ENCODE measurements at places on chromosomes 11 and 22.

- DNase-seq: no peak
Measured at GRCh38 chr11:14388352-14388751, 29.4 kb upstream of the RRAS2 start.

DNA sequence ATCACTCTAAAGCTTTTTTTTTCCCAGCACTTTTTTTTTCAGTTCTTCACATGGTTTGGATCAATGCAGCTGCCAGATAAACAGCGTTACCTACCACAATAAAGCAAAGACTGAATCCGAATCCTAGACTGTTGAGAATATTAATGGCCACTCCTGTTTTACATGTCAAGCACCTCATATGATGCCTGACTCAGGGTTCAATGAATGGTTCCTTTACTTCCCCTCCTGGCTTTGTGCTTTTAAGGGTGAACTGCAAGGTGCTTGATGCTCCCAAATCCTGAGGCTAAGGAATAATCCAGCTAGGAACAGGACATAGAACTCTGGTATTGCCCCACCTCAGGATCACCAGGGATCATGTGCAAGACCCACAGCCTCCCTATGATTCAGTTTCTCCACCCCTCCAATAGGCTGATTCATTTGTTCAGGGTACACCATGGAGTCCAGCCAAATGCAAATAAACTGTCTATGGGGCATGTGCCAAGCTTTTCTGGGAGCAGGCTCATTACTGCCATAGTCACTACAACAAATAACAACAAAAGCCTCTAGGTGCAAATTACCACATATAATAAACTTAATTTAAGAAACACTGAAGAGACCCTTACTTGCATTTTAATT is 104.3 kb downstream of the GAB2 start:
- DNase-seq: no peak

GRCh38 chr22:50691521-50691920 is 18.9 kb downstream of the SHANK3 start:
- no peak for DNase-seq

DNA sequence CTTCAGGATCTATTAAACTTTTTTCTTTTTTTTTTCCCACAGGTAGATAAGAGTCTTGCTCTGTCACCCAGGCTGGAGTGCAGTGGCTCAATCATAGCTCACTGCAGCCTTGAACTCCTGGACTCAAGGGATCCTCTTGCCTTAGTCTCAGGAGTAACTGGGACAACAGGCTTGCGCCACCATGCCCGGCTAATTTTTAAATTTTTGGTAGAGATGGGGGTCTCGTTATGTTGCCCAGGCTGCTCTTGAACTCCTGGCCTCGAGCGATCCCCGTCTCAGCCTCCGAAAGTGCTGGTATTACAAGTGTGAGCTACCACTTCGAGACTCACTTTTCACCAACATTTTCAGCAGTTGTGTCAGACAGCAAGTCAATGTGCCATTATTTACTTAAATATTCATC is 962 bp downstream of the SIRT3 start:
- no peak for DNase-seq

DNA sequence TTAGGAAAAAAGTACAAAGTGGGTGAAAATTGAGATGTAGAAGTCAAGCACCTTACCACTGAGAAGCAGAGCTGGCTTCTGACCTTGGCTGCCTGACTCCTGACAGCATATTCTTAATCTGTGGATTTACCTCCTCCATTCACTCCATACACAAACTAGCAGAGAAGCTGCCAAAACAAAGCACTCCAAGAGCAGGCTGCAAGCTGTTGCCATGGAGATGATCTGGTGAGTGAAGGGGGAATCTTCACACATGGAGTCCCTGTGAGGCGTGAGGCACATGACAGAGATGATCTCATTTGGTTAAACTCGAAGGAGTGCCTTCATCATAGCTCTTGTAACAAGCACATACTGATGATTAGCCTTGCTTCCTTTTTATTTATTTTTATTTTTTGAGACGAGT is 16.1 kb downstream of the COMMD9 start:
- no peak for DNase-seq

- DNase-seq: no peak
Measured at GRCh38 chr22:25092119-25092518, 107.5 kb upstream of the CRYBB3 start.

GRCh38 chr11:88543902-88544655 is 206.5 kb upstream of the CTSC start:
- peak; percentile 93 for DNase-seq

- no peak for DNase-seq
Measured at GRCh38 chr11:36195496-36196354, 93.5 kb downstream of the COMMD9 start.

DNA sequence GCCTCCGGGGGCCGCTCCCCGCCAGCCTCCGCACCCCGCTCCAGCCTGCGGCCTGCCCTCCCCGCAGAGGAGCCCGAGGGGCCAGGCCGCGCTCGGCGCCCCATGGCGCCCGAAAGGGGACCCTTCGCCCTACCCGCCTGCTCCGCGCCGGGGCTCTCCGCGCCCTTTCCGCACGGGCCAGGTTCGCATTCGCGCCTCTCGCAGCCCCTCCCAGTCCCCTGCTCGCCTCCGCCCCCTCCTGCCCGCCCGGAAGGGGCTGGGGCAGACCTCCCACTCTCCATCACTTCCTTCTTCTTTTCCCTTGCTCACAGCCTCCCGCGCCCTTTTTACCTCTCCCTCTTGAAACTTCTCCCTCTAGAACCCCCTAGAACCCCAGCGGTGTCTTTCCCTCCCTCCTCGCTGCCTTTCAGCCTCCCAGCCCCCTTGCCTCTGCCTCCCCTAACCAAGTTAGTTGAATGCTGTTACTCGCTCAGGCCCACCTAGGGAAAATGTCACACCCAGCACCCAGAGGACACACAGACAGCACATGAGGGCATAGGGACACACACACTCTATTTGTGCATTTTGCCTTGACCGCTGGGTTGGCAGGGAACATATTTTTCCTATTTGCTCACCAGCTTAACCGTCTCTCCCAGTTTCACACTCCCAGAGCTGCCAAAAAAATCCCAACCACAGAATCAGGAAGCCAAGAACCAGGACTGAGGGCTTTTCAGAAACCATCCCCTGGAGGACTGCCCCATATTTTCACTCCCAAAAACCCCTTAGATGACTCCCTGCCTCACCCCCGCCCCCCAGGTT is at the start of gene SLC43A3:
TSS of gene SLC43A3 (minus strand) at position 193 of the 798 bp plus-strand sequence. CDS start 949 bp downstream, outside the sequence.
- peak; percentile 94 for DNase-seq

DNA sequence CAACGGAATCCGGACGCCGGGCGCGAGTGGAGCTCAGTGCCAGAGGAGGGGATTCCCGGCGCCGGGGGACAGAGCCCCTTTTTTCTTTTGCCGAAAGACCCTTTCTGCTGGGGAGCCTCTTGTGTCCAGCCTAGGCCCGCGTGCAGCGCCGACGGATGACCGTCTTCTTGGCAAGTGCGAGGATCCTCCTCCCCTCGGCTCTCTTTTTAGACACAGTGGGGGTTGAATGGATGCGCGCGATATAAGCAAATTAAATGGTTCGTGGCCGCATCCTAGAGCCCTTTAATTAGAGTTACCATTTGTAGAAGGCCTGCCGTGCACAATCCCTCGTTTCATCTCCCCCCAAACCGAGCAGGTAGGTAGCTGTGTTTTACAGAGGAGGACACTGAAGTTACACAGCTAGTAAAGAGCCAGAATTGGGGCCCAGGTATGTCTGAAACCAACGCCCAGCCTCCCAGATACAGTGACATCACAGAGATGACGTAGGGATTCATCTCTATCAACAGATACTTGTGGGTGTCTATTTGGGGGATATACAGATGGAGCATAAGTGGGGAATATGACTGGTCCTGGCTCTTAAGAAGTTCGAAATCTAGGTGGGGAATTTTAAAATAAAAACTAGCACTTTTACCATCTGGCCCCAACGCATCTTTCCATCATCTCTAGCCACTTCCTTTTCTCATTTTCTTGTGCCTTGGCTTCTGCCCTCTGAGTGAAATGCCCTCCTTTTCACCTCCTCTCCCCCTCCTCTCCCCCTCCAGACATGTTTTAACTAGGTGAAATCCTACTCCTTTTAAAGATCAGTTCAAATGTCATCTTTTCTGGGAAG is 875 bp downstream of the TCP11L1 start:
- DNase-seq: no peak

DNA sequence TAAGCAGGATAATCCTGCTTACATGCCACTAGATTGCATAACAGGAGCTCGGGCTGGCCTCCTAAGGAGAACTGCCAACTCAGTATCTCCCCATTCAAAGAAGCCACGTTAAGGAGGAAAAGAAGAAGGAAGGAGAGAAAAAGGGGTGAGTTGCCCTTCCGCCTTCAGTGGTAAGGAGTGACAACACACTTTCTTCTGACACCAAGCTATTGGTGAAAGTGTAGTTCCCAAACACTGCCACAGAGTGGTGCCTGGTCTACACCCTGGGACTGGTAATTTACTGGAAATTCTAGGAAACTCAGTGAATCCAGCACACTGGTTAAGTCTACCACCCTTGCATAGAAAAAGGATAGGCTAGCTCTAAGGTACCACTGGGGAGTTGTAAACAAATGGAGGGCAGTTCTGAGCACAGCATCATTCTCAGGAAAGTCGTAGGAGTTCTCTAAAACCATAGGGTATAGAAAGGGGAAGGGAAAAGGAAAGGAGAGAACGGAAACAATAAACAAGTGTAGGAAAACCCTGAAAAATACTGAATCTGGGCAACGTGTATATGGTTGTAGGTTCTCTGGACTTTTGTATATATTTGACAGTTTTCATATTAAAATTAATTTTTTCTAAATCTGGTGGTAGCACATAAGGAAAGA is 58.2 kb downstream of the RRAS2 start:
- DNase-seq: no peak

- no peak for DNase-seq
Measured at GRCh38 chr11:86595451-86595850, 77.0 kb downstream of the ME3 start.

GRCh38 chr11:78351979-78352841 is 65.4 kb downstream of the GAB2 start:
- no peak for DNase-seq

DNA sequence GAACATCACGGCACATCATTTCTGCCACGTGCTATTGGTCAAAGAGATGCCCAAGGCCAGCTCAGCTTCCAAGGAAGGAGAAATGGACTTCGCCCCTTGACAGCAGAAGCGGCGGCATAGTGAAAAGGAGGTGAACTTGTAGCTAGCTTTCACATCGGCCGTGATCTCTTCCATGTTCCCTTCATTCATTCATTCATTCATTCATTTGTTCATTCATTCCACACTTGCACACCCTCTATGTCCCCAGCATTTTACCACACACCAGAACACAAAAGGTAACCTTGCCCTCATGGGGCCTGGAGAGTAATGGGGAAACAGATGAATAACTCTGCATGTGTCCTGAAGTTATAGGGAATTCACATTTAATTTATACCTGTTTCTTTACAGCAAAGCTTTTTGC is 1.1 kb upstream of the CYTH4 start:
- no peak for DNase-seq

GRCh38 chr11:117544130-117544800 is 216.6 kb downstream of the CEP164 start:
- DNase-seq: peak; percentile 20

- DNase-seq: no peak
Measured at GRCh38 chr11:10496296-10496936, 41.4 kb downstream of the AMPD3 start.

DNA sequence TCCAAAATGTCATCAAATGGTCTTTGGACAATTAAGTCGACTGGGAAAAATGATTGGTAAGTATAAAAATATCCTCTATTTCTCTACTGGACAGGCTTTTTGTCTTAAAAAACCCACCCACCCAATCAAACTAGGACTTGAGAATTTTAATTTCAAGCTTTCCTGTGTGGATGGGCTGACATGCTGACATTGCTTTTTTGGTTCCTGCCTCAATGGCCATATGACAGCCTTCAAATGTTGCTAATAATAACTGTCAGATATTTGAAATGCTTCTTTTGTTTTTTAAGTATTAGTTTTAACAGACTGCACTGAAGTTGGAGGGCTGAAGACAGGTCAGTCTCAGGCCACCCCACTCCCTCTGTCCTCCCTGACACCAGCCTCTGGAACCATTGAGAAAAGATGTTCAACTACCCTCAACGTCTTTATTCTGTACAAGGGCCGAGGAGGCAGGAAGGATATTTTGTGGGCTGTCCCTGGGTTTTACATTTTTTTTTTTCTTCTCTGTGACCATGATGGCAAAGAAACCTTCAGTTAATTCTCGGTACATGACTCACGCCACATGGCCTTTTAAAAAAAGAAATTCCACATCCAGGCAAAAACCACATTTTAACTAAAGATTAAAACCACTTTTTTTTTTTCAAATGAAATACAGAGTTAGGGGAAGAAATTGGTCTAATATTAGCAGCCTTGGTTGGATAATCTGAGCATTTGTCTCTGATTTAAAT is 130.4 kb downstream of the SLC1A2 start:
- DNase-seq: no peak

- DNase-seq: peak; percentile 96
Measured at GRCh38 chr22:37643225-37643847, 3.9 kb downstream of the SH3BP1 start.

DNA sequence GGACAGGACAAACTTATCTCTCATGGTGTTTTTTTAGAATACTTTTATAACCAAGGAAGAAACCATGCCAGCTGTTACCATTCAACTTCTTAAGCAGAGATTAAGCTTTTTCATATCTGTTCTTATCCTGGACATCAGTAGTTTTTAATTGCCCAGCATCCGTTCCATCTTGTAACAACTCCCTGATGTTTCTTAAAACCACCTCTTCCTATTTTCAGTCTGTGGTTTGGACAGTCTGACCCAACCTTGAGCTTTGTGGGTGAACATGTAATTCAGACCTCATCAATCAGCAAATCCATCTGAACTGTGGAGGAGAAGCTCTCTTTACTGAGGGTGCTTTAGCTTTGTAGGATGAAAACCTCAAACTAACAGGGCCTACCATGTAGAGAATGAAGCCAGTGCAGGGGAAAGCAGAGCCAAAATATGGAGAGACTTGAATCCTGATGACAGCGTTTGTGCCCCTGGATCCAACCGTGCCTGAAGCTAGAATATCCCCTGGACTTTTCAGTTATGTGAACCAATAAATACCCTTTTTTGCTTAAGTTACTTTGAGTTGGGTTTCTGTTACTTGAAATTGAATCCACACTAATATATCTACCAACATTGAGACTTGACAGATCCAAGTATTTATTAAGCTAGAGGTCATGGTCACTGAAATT is 9.4 kb downstream of the TUG1 start:
- DNase-seq: no peak

GRCh38 chr11:45924036-45924915 is 1.8 kb downstream of the LARGE2 start:
- peak; percentile 79 for DNase-seq

GRCh38 chr11:75352588-75353206 is 1.2 kb upstream of the ARRB1 start:
- DNase-seq: peak; percentile 45

- DNase-seq: no peak
Measured at GRCh38 chr11:121244884-121245283, 47.7 kb upstream of the SC5D start.

All from posterior vena cava (tissue), 2 donors.